NB4 (cell line): ENCODE measurements at places on chromosomes 3 and 15.

GRCh38 chr3:37521429-37521828 is 340.3 kb upstream of the CTDSPL start:
- no peak for DNase-seq

GRCh38 chr3:129398803-129399144 is 29.7 kb downstream of the EFCAB12 start:
- DNase-seq = peak; percentile 36

DNA sequence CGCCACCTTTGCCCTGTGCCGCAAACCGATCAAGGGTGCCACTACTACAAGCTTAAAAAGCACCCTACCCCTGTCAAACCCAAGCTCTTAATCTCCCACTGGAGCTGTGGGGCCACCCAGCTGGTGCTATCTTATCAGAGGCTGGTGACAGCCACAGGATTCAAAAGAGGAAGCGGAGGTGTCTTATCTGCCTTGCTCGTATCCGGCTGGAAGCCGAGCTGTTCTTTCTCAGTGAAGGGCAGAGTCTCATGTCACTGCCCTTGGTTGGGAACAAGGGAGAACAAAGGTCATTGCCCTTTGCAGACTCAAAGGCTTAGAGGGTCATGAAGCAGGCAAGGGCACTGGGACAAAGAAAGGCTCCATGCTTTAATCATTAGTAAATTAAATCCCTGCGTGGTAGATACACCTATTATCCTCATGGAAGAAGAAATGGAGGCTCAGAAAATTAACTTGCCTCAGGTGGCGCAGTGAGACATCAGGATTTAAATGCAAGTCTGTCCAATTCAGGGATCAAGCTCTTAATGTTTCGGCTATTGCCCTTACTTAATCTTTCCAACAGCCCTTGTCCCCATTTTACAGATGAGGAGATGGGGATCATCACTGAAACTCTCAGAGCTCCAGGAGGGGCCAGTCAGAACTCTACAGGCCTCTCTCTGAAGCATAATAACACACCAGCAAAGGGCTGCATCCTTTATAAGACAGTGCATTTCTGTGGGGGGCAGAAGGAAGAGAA is 360.0 kb upstream of the PROK2 start:
- peak; percentile 85 for DNase-seq

- no peak for DNase-seq
Measured at GRCh38 chr3:170711786-170712185, 125.9 kb upstream of the SLC7A14 start.

- DNase-seq = no peak
Measured at GRCh38 chr3:59593380-59593779, 543.6 kb upstream of the CFAP20DC start.

GRCh38 chr3:156382458-156383346 is 172.2 kb downstream of the SSR3 start:
- peak; percentile 40 for DNase-seq
